CD4-positive, alpha-beta T cell treated with Interleukin-6 at 100 ng/mL for 8 hours (primary cell): ENCODE measurements at places on chromosomes 6 and 20.

- no peak for DNase-seq
Observed at GRCh38 chr6:96725296-96725695, 112.0 kb downstream of the GPR63 start.

GRCh38 chr6:137496368-137496767 lies 2.2 kb upstream of the OLIG3 start:
- DNase-seq: no peak

GRCh38 chr6:20936949-20937348 lies 402.7 kb downstream of the CDKAL1 start:
- DNase-seq: no peak

DNA sequence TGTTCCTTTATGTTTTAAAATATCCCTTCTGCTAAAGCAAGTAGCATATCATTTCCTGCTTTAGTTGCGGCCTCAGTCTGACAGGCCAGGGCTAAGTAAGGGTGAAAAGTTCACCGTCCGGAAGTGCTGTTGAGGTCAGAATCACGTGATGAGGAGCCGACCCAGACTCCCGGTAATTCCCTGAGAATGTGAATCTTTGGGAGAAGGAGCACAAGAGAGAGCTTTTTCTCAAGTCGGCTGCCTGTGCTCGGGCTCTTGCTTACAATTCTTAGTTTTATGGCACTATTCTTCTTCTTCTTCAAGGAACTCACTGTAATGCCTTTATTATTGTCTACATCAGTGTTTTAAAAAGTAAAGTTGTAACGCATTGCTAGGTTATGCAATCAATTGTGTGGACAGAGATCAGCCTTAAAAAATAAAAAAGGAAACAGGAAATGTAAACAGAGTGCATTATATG lies 309.3 kb downstream of the PRL start:
- DNase-seq: peak; percentile 5
